ENCODE measurements at places on chromosomes 2 and 18.

GRCh38 chr18:778194-778927 is 33.7 kb downstream of the YES1 start:
- no peak for DNase-seq

- no peak for DNase-seq
These were observed 670 bp upstream of the MOCOS start for GRCh38 chr18:36186461-36187192.

GRCh38 chr2:53859206-53860181 is at the start of gene GPR75:
TSS of gene GPR75 (minus strand) at chr2:53859967. CDS start at chr2:53854756, 5,211 bp downstream.
- no peak for DNase-seq

DNA sequence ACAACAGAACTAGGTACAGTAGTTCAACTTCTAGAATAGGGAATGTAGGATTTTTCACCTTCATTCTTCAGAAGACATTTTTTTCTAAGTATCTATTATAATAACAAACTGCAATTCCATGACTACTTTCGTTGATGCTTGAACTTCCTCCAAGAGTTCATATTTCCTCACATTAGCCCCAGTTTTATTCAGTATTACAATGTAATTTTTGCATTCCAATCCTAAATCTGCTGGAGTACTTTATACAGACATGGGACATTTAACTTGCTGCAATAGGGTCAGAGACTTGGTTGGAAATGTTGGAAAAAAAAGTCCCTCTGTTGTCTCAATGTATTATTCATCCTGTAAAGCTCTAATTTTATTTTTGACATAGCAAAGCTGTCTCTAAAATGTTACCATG is 19.6 kb upstream of the FTCDNL1 start:
- no peak for DNase-seq
